ENCODE measurements at places on chromosomes 5 and 9. TPM values are rescaled to one million over a fixed set of nuclear protein-coding genes. Genes with fewer than 3 reads are reported as not detected.

GRCh38 chr9:2307480-2307879 is 292.3 kb downstream of the SMARCA2 start:
- no peak for DNase-seq
- no peaks in the 10 kb centered on the region for H3K4me1 ChIP-seq
- no peak overlapping the region for H3K4me3 ChIP-seq
- no peaks in the 10 kb centered on the region for H3K27me3 ChIP-seq

DNA sequence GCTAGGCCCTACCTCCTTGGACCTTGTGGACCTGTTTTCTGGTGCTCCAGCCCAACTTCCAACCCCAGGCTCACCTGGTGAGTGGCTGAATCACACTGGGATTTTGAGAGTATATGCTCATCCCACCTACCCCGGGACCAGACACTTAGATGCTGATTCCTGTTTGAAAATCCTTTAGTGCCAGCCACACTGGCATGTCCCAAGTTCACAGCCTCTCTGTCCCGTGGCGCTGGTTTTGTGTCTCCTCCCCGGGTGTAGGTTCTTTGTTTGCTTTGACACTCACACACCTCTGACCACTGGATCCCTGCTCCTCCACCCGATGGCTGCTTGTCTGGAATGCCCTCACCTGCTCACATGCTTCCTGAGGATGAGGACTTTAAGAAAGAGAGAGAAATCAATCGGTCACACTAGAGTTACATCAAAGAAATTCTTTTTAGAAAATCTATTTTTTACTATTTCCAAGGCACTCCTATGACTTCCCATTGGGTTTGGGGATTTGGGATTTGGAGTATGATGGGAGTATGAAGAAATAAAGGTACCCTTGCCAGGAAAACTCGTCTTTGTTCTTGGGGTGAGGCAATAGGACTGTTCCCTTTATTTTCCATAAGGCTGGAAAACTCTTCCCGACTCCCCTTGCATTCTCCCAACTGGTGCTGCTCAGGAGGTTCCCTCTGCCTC is 7.3 kb upstream of the SLC25A48 start:
- no peak overlapping the region for H3K27ac ChIP-seq
- H3K4me3 ChIP-seq = no peak overlapping the region
- peaks cover 3% of the 10 kb centered on the region for H3K27me3 ChIP-seq
- no peak for DNase-seq
- H3K36me3 ChIP-seq = no peaks in the 10 kb centered on the region

GRCh38 chr9:19445452-19445851 is 36.6 kb downstream of the ACER2 start:
- peaks cover 4% of the 10 kb centered on the region for H3K36me3 ChIP-seq
- DNase-seq = no peak
- H3K27ac ChIP-seq = no peak overlapping the region

PCDHGA10 gene
- 0.21 TPM for total RNA-seq

DNA sequence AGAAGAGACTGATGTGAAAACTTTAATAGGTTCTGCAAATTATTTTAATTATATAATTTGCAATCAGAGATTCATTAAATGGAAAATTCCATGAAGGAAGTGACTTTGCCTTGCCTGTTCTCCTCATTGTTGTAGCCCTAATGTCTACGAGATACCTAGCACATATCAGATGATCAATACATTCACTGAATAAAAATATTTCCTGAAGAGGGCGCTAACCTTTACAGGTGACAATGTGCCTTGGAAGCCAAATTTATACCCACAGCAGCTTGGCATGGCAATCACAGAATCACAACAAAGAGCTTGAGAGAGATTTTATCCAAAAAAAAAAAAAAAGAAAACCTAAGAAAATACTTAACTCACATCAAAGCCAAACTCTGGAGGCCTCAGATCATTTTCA is 17.4 kb downstream of the HAUS6 start:
- H3K27me3 ChIP-seq = no peaks in the 10 kb centered on the region
- no peak overlapping the region for H3K4me3 ChIP-seq
- H3K4me1 ChIP-seq = peaks cover 5% of the 10 kb centered on the region
- H3K27ac ChIP-seq = peak overlapping the region; percentile 51
- peak; percentile 70 for DNase-seq

DNA sequence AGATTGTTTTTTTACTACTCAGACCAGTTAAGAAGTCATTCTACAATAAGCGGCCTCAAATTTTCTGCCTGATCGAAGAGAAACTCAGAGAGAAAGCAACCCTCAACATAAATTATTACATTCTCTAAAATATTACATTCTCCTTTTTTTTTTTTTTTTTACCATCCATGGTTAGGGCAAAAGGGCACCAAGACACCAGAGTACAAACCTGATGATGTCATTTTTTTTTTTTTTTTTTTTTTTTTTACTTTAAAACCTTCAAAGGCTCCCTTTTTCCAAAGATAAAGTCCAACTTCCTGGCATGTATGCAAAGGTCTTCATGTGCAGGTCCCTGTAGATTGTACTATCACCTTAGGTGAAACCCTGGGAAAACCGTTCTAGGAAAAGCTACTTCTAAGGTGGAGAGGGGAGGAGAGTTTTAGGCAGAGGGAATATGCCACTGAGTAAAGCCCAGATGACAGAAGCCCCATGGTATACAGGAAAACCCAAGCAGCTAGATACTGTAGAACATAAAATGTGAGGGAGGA is 104.4 kb downstream of the SSBP2 start:
- no peak overlapping the region for H3K4me3 ChIP-seq
- H3K27ac ChIP-seq = no peak overlapping the region
- DNase-seq = no peak
- H3K4me1 ChIP-seq = peaks cover 2% of the 10 kb centered on the region

GRCh38 chr5:126755593-126755992 is 21.3 kb upstream of the LMNB1 start:
- H3K27me3 ChIP-seq = no peaks in the 10 kb centered on the region
- DNase-seq = no peak
- peaks cover 29% of the 10 kb centered on the region for H3K4me1 ChIP-seq
- H3K4me3 ChIP-seq = no peak overlapping the region

FAM151B gene
- 0.23 TPM for total RNA-seq

DNA sequence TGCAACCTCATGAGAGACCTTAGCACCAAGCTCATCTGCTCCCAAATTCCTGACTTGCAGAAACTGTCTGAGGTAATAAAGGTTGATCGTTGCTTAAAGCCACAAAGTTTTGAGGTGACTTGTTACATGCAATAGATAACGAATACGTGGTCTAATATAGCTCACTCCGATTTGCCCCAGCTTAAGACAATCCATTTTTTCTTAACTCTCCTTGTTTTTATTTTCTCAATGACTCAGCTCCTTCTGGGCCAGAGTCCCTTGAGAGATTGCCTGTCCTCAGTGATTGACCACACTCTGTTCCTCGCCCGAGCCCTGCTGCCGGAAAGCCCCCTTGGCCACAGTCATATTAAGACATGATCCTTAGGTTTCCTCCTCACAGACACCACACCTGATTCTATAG is 63.7 kb upstream of the FANCC start:
- H3K4me1 ChIP-seq = no peaks in the 10 kb centered on the region
- no peak overlapping the region for H3K4me3 ChIP-seq
- H3K27me3 ChIP-seq = peaks cover 40% of the 10 kb centered on the region

PPP3R2 gene
- total RNA-seq = not detected

DNA sequence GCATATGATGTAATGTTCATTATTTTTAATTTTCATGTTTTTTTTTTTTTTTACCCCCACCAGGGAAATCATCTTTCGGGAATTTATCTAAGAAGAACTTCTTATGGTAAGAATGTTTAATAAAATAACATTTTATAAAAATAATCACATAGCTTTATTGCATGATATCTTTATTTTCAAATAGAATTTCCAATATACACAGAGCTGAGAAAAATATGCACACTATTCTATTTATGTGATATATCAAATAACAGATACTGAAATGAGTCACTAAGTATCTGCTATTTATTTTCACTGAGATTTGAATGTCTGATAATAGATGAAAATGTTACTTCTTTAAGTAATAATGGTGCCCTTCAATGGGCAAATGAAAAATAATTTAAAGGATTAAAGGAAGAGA is 1217.3 kb downstream of the MAT2B start:
- H3K36me3 ChIP-seq = no peaks in the 10 kb centered on the region
- no peaks in the 10 kb centered on the region for H3K27me3 ChIP-seq
- no peak overlapping the region for H3K4me3 ChIP-seq
- no peak overlapping the region for H3K27ac ChIP-seq
- DNase-seq = no peak
- no peaks in the 10 kb centered on the region for H3K4me1 ChIP-seq

DNA sequence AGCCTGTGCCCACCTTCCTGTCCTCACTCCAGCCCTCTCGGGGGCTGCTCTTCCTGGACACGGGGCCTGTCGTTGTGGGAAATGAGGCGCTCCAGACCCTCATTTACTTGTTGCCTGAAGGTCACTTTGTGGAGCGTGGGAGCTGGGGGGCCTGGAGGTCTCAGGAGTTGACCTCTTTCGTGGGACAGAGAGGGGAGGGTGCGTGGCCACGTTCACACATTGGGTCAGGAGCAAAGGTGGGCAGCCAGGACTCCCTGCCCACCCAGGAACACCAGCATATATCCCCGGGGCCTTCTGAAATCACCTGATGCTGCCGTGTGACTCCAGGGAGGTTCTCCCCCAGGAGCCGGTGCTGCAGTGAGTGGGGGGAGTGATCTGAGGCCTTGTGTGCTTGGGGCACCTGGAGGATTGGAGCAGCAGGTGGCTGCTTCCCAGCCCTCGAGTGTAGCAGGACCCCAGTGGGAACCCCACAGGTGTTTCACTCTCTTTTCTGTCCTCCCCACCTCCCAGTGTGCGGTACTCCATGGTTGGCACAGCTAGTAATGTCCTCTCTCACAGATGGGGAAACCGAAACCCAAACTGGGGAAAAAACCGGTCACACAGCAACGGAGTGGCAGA is 20.3 kb downstream of the NCS1 start:
- no peak overlapping the region for H3K27ac ChIP-seq
- DNase-seq = no peak
- no peak overlapping the region for H3K4me3 ChIP-seq
- no peaks in the 10 kb centered on the region for H3K36me3 ChIP-seq
- no peaks in the 10 kb centered on the region for H3K27me3 ChIP-seq
- H3K4me1 ChIP-seq = no peaks in the 10 kb centered on the region

NR5A1 gene
- not detected for total RNA-seq

GRCh38 chr5:142749321-142749720 is 20.9 kb upstream of the ARHGAP26 start:
- no peak overlapping the region for H3K4me3 ChIP-seq
- no peak for DNase-seq
- peaks cover 11% of the 10 kb centered on the region for H3K4me1 ChIP-seq

CCL21 gene
- not detected for total RNA-seq

DNA sequence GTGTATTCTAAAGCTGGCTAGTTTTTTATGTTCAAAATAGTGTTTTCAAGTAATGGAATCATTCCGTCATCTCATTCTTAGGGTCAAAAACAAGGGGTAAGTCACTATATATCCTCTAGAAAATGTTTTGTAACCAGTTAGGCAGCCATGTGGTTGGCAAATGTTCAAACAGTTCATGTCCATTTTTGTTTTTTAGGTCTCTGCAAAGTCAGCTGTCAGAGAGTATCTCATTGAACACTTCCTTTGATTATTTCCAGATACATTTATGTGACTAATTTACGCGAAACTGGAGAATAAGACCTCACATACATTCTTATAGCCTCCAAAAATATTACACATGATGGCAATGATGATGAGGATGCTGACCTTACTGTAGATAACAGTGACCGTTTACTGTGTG is 50.4 kb downstream of the TRIO start:
- H3K27ac ChIP-seq = no peak overlapping the region
- H3K4me1 ChIP-seq = no peaks in the 10 kb centered on the region
- H3K36me3 ChIP-seq = no peaks in the 10 kb centered on the region

DNA sequence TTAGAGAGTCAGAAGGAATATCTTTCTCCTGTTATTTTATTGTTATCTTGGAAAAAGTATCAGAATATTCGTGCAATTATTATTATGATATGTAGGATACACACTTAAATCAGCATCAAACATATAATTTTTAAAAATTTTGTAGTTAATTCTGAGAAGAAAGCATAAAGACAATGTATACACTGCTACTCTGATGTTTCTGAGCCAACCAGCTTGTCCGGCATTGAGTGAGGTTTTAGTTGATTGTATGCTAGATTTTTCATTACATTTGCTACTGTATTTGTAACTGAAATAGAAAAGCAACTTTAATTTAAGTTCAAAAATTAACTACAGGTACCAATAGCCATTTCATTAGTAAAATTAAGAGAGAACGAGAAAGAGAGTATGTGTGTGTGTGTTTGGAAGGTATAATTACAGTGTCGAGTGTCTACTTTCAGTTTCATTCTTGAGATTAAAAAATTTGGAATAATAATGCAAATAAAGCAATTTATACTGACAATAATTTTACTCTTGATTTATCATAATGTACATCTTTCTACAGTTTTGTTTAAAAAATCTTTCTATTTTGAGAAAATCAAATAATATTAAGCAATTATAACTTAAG is 160.4 kb upstream of the CDH12 start:
- H3K4me3 ChIP-seq = peak overlapping the region; percentile 51
- no peak for DNase-seq
- H3K36me3 ChIP-seq = no peaks in the 10 kb centered on the region
- H3K27ac ChIP-seq = no peak overlapping the region
- H3K27me3 ChIP-seq = no peaks in the 10 kb centered on the region
- H3K4me1 ChIP-seq = no peaks in the 10 kb centered on the region

DNA sequence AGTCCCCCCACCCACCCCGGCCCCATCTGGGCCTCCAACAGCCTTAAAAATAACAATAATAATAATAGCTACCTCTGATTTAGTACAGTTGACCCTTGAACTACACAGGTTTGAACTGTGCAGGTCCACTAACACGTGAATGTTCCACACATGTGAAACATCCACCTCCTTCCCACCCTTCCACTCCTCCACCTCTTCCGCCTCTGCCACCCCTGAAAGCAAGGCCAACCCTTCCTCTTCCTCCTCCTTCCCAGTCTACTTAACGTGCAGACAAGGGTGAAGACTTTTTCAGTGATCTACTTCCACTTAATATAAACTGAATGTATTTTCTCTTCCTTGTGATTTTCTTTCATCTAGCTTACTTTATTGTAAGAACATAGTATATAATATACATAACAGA is 10.8 kb downstream of the PDGFRB start:
- peaks cover 28% of the 10 kb centered on the region for H3K4me1 ChIP-seq
- H3K27ac ChIP-seq = no peak overlapping the region
- H3K27me3 ChIP-seq = no peaks in the 10 kb centered on the region

DNA sequence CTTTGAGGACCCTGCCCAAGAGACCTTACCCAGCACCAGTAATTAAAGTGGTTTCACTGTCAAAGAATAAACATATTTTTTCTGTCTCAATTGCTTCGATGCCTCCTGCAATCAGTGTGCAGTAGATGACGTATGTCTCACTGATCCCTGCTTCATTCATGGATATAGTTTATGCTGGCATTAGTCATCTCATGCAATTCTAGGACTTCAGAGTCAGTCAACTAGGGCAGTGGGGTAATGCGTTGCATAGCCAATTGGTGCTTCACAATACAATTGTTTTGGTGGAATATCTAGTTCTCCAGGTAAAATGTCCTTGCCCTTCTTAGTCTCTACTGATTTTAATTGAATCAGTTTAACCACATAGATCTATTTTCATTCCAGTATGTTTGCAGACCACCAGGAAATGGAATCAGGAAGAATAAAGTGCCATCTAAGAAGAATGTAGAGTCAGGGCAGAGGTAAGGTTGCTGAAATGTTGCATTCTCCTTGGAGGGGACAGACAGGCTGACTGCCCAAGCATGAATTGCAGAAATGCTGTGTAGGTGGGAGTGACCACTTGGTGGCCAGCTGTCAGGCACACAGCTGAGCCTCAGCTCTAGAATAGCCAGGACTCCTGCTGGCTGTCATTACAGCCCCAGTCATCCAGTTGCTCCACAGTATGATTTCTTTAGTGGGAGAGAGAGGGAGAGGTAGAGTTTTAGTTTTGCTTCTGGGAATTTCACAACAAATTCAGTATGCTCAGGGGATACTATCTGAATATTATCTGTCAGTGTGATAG is 73.5 kb upstream of the MEGF10 start:
- no peak overlapping the region for H3K4me3 ChIP-seq
- H3K36me3 ChIP-seq = no peaks in the 10 kb centered on the region
- H3K4me1 ChIP-seq = no peaks in the 10 kb centered on the region
- H3K27ac ChIP-seq = no peak overlapping the region

Data from activated CD4-positive, alpha-beta T cell treated with anti-CD3 and anti-CD28 coated beads, Interleukin-2, amount 10 ng/mL, durations not matched to agents 24 days and 14 days (primary cell).